T-cell (primary cell): ENCODE measurements at places on chromosomes 6 and 20. TPM values are rescaled to one million over a fixed set of nuclear protein-coding genes. Genes with fewer than 3 reads are reported as not detected.

- no peak for DNase-seq
Measured at GRCh38 chr20:9532069-9532838, 17.9 kb downstream of the LAMP5 start.

The MTFR2 gene
- total RNA-seq = 1.3 TPM

The NFATC2 gene
- total RNA-seq = 67.0 TPM

The TGM3 gene
- not detected for total RNA-seq
